ENCODE measurements at places on chromosomes 3 and 15.

DNA sequence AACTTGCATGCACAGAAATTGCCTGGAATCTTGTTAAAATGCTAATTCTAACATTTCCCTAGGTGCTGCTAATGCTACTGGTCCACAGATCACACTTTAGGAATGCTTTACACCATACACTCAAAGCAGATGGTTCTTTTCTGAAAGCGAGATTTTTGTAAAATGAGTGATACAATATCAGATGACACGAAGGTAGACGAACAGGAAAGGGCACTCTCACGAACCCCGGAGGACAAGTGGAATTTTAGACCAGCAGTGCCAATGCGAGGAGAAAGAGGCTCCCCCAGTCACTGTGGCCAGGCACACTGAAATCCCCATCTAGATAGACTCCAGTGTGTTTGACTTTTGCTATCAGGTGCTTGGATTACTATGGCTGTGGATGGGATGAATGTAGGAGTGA, 21.0 kb downstream of the FAIM start:
- DNase-seq = no peak

GRCh38 chr3:12870942-12871341, 29.6 kb upstream of the RPL32 start:
- no peak for DNase-seq

DNA sequence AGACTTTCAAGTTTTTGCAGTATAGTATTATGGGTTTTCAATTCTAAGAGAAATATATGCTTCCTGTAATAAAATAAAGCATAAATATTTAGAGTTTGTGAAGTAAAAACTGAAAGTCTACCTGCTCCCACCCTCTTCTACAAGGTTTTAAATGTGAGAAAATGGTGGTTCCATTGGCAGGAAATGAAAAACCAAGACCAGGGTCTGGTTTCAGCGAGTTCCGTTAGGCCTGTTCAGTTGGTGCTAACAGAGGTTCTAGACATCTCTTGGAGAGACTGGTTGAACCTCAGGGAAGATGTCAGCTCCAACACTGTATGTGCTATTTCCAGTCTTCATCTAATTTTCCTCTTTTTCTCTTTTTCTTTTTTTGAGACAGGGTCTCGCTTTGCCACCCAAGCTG, 11.8 kb upstream of the MYO1E start:
- DNase-seq = no peak

DNA sequence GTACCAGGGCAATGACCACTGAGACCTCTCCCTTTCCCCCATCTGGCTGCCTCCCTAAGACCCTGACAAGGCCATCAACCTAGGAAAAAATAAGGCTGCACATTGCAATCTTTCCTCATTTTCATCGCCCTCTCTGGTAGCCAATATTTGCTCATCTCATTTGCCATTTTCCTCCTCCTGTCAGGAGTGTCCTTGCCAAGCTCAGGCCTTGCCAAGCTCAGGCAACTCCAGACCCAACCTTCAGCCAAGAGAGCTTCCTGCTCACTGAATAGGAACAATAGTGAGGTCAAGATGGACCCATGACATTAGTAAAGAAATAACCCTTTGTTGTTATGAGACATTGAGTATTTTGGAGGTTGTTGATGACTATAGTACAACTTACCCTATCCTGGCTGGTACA, 380.3 kb downstream of the RSL24D1 start:
- no peak for DNase-seq

GRCh38 chr15:45784656-45785055, 149.8 kb downstream of the SQOR start:
- DNase-seq = no peak

GRCh38 chr3:10614168-10614567, 108.8 kb upstream of the ATP2B2 start:
- DNase-seq = no peak

All from amygdala (tissue), 56 donors.